ENCODE measurements at places on chromosomes 12 and 14. TPM values are rescaled to one million over a fixed set of nuclear protein-coding genes. Genes with fewer than 3 reads are reported as not detected.

Gene KRT4
- total RNA-seq = 2.1 TPM

- no peak overlapping the region for H3K4me3 ChIP-seq
- H3K4me1 ChIP-seq = no peaks in the 10 kb centered on the region
- no peak for DNase-seq
- H3K27ac ChIP-seq = peak overlapping the region; percentile 23
- H3K36me3 ChIP-seq = no peaks in the 10 kb centered on the region
- no peaks in the 10 kb centered on the region for H3K27me3 ChIP-seq
These were observed 49.1 kb upstream of the RNU6-8 start for GRCh38 chr14:32252030-32252670.

DNA sequence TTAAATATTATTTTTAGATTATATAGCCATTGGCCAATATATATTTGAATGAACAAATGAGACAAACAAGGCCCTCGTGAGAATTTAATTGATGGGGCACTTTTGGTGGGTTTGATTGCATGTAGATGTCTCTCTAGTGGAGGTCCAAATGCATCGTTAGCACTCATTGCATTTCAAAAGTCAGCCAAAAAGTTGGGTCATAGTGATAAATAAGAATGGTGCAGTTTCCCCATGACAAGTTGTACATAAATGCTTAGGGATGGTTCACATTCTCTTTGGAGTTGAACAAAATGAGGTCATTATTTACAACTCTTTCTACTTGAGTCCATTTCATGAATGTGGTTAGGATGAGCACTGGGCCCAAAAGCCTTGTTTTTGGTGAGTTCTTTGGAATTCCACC, 1.0 kb downstream of the BEST3 start:
- H3K27me3 ChIP-seq = no peaks in the 10 kb centered on the region
- no peak overlapping the region for H3K27ac ChIP-seq
- no peaks in the 10 kb centered on the region for H3K4me1 ChIP-seq
- H3K4me3 ChIP-seq = no peak overlapping the region

DNA sequence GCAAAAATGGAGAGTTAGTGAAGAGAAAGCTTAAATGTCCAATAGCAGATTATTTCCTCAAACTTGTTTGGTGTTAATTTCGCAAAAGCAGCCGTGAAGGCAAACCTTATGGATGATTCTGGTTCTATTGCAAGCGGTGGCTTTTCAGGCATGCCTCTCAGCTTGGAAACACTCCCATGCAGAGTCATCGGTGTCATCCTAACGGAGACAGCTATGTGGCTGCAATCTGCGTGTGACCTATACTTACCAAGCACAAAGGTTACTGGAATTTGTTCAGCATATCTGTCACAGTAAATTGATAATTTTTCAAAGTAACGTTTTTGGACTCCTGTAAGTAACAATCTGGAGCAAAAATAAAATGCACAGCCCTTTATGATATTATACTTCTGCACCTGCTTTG, 5.0 kb downstream of the BEST3 start:
- H3K27ac ChIP-seq = no peak overlapping the region
- H3K4me3 ChIP-seq = no peak overlapping the region
- DNase-seq = no peak
- no peaks in the 10 kb centered on the region for H3K27me3 ChIP-seq
- no peaks in the 10 kb centered on the region for H3K36me3 ChIP-seq
- no peaks in the 10 kb centered on the region for H3K4me1 ChIP-seq

GRCh38 chr12:58803908-58804307, 116.4 kb downstream of the LRIG3 start:
- H3K4me3 ChIP-seq = no peak overlapping the region
- H3K4me1 ChIP-seq = no peaks in the 10 kb centered on the region
- H3K27me3 ChIP-seq = no peaks in the 10 kb centered on the region
- no peak for DNase-seq
- H3K27ac ChIP-seq = no peak overlapping the region
- H3K36me3 ChIP-seq = no peaks in the 10 kb centered on the region

DNA sequence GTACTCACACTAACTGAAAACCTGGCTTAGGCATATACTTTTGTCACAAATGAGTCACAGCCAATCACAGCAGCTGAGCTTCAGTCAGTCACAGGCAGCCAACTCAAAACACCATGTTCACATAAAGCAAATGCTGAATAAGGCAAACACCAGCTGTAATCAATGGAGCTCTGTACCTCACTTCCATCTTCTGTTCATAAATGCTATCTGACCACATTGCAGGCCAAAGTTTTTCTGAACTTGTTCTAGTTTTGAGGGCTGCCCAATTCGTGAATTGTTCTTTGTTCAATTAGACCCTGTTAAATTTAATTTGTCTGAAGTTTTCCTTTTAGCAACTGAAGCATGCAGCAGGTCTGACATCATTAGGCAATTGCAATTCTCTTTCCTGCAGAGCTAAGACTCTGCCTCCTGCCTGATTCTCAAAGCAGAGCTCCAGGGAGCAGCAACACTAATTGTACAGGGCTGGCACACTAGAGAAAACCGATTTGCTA, 129.9 kb downstream of the WIF1 start:
- no peaks in the 10 kb centered on the region for H3K36me3 ChIP-seq
- H3K4me1 ChIP-seq = no peaks in the 10 kb centered on the region
- DNase-seq = no peak
- no peak overlapping the region for H3K4me3 ChIP-seq

DNA sequence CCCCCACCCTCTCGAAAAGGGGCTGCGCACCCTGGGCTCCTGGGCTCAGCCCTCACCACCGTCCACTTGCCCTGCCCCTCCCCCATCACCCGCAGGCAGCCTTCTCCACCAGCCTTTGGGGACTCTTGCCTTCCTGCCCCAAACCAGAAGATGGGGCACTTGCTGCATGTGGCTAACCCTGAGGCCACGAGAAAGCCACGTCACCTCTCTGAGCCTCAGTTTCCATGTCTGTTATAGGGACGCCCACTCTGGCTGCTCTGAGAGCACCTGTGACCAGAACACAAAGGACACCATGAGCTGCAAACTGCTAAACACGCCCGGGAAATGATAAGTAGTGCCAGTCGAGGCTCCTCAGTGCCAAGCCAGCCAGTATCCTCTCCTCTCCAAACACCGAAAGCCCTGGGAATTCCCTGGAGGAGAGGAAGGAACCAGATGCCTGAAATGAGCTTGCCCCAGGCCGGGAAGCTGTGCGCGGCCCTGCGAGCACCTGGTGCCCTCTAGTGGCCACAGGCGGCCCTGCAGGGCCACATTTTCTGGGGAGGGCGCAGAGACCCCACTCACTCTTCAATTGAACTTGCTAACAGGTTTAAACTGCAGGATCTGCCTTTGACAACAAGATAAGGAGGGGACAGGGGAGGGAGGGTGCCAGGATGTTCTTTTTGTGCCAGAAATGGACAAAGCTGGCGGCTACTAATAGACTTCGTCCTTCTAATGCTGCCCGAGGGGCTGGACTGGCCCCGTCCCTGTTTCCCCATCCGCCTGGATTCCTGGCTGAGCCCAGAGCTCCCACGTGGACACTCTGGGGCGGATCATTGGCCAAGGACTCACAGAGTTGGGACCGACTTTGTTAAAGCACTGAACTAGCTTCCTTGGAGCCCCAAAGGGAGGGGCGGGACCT, 10.2 kb upstream of the SERPINA9 start:
- H3K36me3 ChIP-seq = no peaks in the 10 kb centered on the region
- peaks cover 6% of the 10 kb centered on the region for H3K4me1 ChIP-seq
- no peaks in the 10 kb centered on the region for H3K27me3 ChIP-seq
- H3K27ac ChIP-seq = no peak overlapping the region
- H3K4me3 ChIP-seq = no peak overlapping the region
- peak; percentile 88 for DNase-seq

Gene FGF6
- total RNA-seq = not detected

- peak; percentile 91 for DNase-seq
- H3K27me3 ChIP-seq = no peaks in the 10 kb centered on the region
- peak within 1 kb of the TSS; percentile 84 for H3K4me3 ChIP-seq
- H3K27ac ChIP-seq = peak within 1 kb of the TSS; percentile 91
- peaks cover 3% of the 10 kb centered on the region for H3K4me1 ChIP-seq
These were observed at the start of gene MANSC1 for GRCh38 chr12:12349711-12350665. Gene MANSC1 (minus strand): TSS chr12:12350242. CDS start chr12:12343314, 6,928 bp downstream.

Gene AKAP5
- total RNA-seq = 3.1 TPM

Gene MAP4K5
- 44.5 TPM for total RNA-seq

DNA sequence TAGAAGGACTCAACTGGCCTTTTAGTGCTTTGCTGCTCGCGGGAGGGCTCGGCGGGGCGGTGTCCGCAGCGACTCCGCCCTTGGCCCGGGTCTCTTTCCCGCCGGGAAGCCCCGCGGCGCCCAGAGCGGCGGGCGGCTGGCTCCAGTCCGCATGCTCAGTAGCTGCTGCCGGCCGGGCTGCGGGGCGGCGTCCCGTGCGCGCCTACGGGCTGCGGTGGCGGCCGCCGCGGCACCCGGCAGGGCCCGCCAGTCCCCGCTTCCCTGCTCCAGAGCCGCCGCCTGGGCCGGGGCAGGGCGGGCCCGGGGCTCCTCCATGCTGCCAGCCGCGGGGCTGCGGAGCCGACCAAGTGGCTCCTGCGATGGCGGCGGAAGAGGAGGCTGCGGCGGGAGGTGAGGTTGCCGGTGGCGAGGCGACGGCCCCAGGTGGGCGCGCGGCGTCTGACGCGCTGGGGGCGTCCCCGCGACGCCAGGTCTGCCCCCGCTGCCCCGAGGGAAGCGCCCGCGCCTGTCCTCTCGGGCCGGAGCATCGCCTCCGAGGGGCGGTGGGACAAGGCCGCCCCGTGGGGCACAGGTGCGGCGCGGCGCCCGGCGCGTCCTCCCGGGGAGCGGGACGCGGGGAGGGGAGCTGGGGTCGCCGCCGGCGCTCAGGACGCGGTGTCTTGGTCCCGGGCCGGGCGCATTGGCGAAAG, at the start of gene BMAL2:
TSS of gene BMAL2 (plus strand) at position 123 of the 689 bp plus-strand sequence. CDS start at position 360, 237 bp downstream.
- H3K27me3 ChIP-seq = peaks cover 5% of the 10 kb centered on the region
- no peaks in the 10 kb centered on the region for H3K36me3 ChIP-seq
- H3K4me3 ChIP-seq = peak within 1 kb of the TSS; percentile 82
- H3K27ac ChIP-seq = peak within 1 kb of the TSS; percentile 63
- peaks cover 12% of the 10 kb centered on the region for H3K4me1 ChIP-seq

GRCh38 chr14:67577909-67578749, 21.9 kb downstream of the PIGH start:
- no peaks in the 10 kb centered on the region for H3K36me3 ChIP-seq
- no peak for DNase-seq
- H3K4me3 ChIP-seq = no peak overlapping the region
- H3K4me1 ChIP-seq = no peaks in the 10 kb centered on the region
- H3K27ac ChIP-seq = no peak overlapping the region
- H3K27me3 ChIP-seq = no peaks in the 10 kb centered on the region

Gene AICDA
- total RNA-seq = not detected

GRCh38 chr14:33634631-33635030, 316.2 kb downstream of the EGLN3 start:
- no peak overlapping the region for H3K27ac ChIP-seq
- no peak for DNase-seq
- H3K36me3 ChIP-seq = no peaks in the 10 kb centered on the region
- no peaks in the 10 kb centered on the region for H3K27me3 ChIP-seq
- no peaks in the 10 kb centered on the region for H3K4me1 ChIP-seq

- H3K4me1 ChIP-seq = no peaks in the 10 kb centered on the region
- H3K27me3 ChIP-seq = no peaks in the 10 kb centered on the region
- H3K27ac ChIP-seq = no peak overlapping the region
- no peak overlapping the region for H3K4me3 ChIP-seq
These were observed 33.7 kb downstream of the SLC15A5 start for GRCh38 chr12:16243487-16244412.

DNA sequence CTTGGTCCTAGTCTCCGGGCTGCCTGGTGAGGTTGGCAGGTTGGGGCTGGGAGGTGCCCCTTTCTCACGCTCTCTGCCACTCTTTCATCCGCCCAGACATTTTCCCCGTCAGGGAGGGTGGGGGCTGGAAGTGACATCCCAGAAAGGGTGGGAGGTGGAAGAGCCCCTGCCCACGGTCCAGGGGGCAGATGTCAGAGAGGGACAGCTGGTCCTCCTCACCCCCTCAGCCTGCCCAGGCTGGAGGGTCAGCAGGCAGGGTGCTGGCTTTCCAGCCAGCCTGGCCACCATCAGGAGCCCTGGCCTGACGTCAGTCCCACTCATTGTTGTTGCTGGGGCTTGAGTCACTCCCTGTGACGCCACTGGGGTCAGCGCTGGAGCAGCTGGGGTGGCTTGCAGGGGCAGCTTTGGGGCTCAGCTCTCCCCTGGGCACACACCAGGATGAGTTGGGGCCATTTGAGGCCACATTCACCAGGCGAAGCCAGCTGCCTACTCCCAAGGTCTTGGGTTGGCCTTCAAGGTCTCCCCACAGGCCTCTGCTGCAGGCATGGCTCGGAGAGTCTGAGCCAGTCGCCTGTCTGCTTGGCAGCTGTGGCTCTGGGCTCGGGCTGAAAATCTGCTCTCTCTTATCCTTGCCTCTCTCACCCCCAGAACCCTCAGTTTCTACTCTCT, 5.7 kb upstream of the ATG101 start:
- H3K4me1 ChIP-seq = peaks cover 3% of the 10 kb centered on the region
- no peaks in the 10 kb centered on the region for H3K36me3 ChIP-seq
- DNase-seq = no peak
- no peak overlapping the region for H3K4me3 ChIP-seq
- no peaks in the 10 kb centered on the region for H3K27me3 ChIP-seq
- no peak overlapping the region for H3K27ac ChIP-seq

GRCh38 chr14:92105893-92106142, 564 bp downstream of the ATXN3 start:
- H3K4me1 ChIP-seq = peaks cover 37% of the 10 kb centered on the region
- peak overlapping the region; percentile 97 for H3K4me3 ChIP-seq
- peak; percentile 62 for DNase-seq
- H3K27me3 ChIP-seq = no peaks in the 10 kb centered on the region

- H3K36me3 ChIP-seq = no peaks in the 10 kb centered on the region
- no peaks in the 10 kb centered on the region for H3K27me3 ChIP-seq
- no peak for DNase-seq
- H3K4me3 ChIP-seq = no peak overlapping the region
These were observed 389.2 kb downstream of the RAD51B start for GRCh38 chr14:68208626-68209317.

- no peak for DNase-seq
- no peaks in the 10 kb centered on the region for H3K27me3 ChIP-seq
- no peaks in the 10 kb centered on the region for H3K4me1 ChIP-seq
- H3K4me3 ChIP-seq = no peak overlapping the region
These were observed 28.6 kb downstream of the AMN start for GRCh38 chr14:102951034-102951433.

GRCh38 chr14:83171761-83172160, 1638.1 kb upstream of the SEL1L start:
- no peaks in the 10 kb centered on the region for H3K27me3 ChIP-seq
- no peak overlapping the region for H3K27ac ChIP-seq
- H3K4me3 ChIP-seq = no peak overlapping the region
- no peaks in the 10 kb centered on the region for H3K4me1 ChIP-seq
- H3K36me3 ChIP-seq = no peaks in the 10 kb centered on the region

Gene CCNB1IP1
- total RNA-seq = 29.0 TPM

GRCh38 chr14:99671235-99672224, 12.6 kb upstream of the CYP46A1 start:
- no peak overlapping the region for H3K27ac ChIP-seq
- DNase-seq = no peak
- H3K36me3 ChIP-seq = no peaks in the 10 kb centered on the region
- no peak overlapping the region for H3K4me3 ChIP-seq
- no peaks in the 10 kb centered on the region for H3K4me1 ChIP-seq
- no peaks in the 10 kb centered on the region for H3K27me3 ChIP-seq

Gene CNOT2
- total RNA-seq = 188 TPM

Gene PLEKHG3
- total RNA-seq = 49.2 TPM

- no peak overlapping the region for H3K4me3 ChIP-seq
- H3K36me3 ChIP-seq = no peaks in the 10 kb centered on the region
These were observed 30.6 kb upstream of the PPFIBP1 start for GRCh38 chr12:27493260-27493940.
